Right cardiac atrium (tissue), 5 donors: ENCODE measurements at places on chromosomes 1 and 21. TPM values are rescaled to one million over a fixed set of nuclear protein-coding genes. Genes with fewer than 3 reads are reported as not detected.

DNA sequence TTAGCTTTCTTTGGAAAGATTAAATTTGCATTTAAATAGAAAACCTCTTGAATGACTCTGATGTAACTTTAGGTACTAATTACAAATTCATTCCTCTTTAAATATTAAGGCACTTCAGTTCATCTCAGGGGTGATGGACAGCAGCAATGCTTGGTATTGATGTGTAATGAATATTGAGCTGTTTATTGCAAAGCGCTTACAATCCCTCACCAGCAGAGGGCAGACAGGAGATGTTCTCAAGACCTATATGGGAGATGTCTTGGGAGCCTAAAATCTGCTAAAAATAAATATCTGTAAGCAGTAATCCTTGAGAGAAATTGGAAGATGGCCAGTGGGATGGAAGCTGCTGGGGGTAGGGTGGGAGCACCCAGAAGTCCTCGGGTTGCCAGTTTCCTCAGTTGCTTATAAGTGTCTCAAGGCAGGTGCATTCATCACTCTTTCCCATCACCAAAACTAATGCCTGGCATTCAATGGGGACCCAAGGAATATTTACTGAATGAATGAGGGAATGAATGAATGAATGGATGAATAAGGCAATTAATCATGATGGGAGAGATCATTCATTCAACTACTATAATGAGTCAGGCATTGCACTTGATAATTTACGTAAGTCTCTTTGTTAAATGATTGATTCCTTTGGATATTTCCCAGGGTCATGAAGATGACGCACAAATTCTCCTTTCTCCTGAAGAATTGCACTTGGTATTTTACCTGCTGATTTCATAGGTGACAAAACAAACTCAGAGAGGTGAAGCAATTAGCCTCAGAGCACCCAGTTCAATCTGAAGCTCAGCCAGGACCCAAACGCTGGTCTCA is 2.3 kb downstream of the KLHDC8A start:
- peak; percentile 68 for DNase-seq

DNA sequence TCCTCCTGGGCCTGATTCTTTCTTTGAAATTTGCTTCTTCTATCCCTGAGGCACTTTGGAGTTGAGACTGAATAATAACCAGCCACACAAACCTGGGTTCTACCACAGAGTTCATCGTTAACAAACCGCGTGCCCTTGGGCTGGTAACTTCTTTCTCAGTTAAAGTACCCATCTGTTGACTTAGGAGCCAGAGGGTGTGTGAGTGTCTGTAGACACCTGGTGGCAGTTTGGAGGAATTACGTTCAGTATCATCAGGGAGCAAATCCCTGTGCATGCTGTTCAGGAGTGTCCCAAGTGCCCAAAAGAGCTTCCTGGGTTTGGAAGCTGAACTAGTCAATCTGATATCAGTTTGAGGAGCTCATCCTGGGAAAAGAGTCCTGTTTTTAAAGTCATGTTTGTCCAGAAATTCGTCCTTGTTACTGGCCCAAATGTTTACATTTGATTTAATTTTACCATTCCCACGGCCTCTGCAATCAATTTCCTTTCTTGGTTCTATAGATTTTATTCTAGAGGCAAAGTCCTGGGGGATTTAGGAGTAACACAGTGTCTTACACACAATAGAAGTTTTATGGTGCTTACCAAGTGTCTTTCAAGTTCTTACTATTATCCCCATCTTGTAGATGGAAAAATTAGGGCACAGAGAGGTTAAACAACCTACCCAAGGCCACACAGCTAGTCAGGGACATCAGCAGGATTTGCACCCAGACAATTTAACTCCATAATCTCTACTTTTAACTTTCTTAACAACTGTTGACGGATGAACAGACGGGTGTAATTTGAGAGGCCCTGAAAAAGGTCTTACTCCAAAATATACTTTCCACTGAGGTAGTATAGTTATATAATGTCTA is 26.7 kb upstream of the RPTN start:
- DNase-seq, result no peak

DNA sequence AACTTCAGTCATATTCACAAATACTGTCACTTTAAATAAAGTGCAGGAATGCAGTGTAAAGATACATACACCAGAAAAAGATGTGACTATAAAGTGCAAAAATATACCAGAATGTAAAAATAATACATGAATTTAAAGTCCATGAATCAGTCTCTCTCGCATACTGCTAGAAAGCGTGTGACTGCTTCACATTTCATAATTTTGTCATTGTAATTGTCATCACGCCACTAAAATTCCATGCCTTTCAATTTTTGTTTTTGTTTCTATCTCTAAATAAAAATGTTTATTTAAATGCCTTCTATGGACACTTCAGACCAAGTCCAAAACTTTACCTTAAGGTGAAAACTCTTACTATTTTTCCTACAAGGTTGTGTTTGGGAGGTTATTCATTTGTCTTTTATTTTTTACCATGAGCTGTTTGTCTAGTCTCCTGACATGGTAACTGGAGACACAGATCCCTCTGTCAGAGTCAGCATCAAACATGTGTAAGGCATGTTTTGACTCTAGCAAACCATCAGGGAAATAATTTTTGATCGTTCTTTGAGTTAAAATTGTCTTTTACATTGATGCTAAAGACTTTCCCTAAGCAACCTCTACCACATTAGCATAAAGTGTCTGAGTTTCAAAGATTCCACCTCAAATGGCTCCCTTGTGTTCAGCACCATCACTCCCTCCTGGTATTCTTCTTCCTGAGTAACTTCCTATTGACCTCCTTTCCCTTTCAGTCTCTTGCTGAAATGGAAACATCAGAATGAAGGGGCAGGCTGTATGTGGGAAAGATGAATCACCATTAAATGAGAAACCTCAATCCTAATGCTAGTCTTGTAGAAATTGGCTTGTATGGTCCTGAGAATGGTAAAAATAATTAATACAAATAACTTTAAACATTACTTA is 14.0 kb upstream of the AIM2 start:
- no peak for DNase-seq

The STYXL2 gene
- 69.5 TPM for polyA plus RNA-seq

- DNase-seq, result no peak
Measured at GRCh38 chr21:45931397-45931969, 50.1 kb upstream of the COL6A1 start.
